ENCODE measurements at places on chromosomes 3 and 15. TPM values are rescaled to one million over a fixed set of nuclear protein-coding genes. Genes with fewer than 3 reads are reported as not detected.

Gene DUOXA1
- polyA plus RNA-seq, result 86.8 TPM

Gene TARS3
- polyA plus RNA-seq, result 3.5 TPM

Gene STIMATE
- polyA plus RNA-seq, result 18.6 TPM

Gene INAFM2
- 19.7 TPM for polyA plus RNA-seq

Gene XCR1
- polyA plus RNA-seq, result 1.1 TPM

Gene RTP1
- not detected for polyA plus RNA-seq

Gene ERC2
- polyA plus RNA-seq, result 0.74 TPM
